ENCODE measurements at places on chromosomes 1 and 21. TPM values are rescaled to one million over a fixed set of nuclear protein-coding genes. Genes with fewer than 3 reads are reported as not detected.

GRCh38 chr1:157178490-157178889 lies 40.3 kb upstream of the ETV3 start:
- H3K4me3 ChIP-seq = no peak overlapping the region
- peaks cover 4% of the 10 kb centered on the region for H3K27me3 ChIP-seq
- no peaks in the 10 kb centered on the region for H3K36me3 ChIP-seq
- no peak for DNase-seq
- no peaks in the 10 kb centered on the region for H3K4me1 ChIP-seq
- no peak overlapping the region for H3K27ac ChIP-seq

DNA sequence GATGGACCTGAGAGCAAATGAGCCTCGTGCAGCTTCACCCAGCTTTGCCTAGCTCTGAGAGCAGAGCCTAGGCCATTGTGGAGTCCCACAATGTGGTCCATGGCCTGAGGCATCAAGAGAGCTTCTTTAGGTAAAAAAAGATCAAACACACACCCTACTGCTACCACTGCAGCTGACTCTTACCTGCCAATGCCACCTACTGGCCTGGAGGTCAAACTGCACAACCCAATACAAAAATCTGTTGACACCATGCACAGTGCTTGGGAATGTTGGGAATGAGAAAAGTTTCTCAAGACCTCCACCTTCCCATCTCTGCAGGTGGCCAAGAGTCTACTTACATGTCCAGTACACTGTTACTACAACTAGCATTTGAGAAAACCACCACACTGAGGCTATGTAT lies 60.6 kb downstream of the UCHL5 start:
- H3K4me1 ChIP-seq = no peaks in the 10 kb centered on the region
- H3K27ac ChIP-seq = no peak overlapping the region
- no peak for DNase-seq
- H3K4me3 ChIP-seq = no peak overlapping the region
- no peaks in the 10 kb centered on the region for H3K36me3 ChIP-seq

The PYHIN1 gene
- 5.2 TPM for total RNA-seq

DNA sequence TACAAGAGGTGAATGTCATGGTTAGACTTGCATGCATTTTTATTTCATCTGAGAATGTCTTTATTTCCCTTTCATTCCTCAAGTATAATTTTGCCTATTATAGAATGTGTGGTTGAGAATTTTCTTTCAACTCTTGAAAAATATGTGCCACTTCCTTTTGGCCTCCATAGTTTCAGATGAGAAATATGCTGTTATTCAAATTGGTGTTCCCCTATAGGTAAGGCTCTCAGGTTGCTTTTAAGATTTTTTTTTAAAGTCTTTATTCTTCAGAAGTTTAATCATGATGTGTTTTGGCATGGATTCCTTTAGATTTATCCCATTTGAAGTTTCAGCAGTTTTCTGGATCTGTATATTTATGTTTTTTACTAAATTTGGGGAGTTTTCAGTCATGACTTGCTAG lies 2.1 kb downstream of the MROH7 start:
- no peaks in the 10 kb centered on the region for H3K27me3 ChIP-seq
- no peak overlapping the region for H3K4me3 ChIP-seq
- no peaks in the 10 kb centered on the region for H3K4me1 ChIP-seq
- DNase-seq = no peak

DNA sequence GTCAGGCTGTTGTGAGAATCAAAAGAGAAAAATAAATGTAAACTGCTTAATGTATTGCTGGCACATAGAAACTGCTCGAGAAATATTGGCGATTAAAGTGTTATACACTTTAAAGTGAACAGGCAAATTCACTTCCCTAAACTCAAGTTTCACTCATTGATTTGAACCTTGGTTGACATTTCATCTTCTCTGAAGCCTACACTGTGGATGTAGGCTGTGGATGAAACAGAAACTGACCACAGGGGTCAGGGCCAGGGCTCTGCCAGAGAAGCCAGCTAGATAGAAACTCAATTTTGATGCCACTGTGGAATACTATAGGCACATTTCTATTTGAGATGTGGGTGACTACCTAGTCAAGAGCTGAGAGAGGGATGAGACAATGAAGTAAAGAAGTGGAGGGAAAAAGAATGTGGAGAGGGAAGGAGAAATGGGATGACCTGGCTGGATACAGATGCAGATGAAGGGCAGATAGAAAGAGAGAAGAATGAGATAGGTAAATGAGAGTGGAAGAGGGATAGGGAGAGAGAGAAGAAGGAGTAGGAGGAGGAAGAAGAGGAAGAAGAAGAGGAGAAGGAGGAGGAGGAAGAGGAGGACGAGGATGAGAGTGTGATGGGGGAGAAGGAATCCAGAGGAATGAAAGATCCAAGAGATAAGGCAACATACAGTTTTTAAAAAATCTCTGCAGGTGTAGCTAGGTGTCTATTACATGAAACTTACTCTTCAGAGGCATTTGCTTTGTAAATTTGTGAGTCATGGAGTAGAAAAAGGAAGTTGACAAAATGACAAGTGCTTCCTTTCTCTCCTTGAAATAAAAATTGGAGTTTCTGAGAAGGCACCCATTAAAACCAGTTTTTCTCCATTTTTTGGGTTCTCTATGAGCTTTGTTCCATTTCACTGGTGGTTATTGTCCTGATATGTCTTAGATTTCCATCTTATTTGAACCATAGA lies 17.4 kb upstream of the CD1D start:
- no peaks in the 10 kb centered on the region for H3K4me1 ChIP-seq
- H3K27ac ChIP-seq = no peak overlapping the region
- H3K4me3 ChIP-seq = no peak overlapping the region
- H3K27me3 ChIP-seq = peaks cover 4% of the 10 kb centered on the region
- DNase-seq = no peak
